ENCODE measurements at places on chromosomes 16 and 17.

DNA sequence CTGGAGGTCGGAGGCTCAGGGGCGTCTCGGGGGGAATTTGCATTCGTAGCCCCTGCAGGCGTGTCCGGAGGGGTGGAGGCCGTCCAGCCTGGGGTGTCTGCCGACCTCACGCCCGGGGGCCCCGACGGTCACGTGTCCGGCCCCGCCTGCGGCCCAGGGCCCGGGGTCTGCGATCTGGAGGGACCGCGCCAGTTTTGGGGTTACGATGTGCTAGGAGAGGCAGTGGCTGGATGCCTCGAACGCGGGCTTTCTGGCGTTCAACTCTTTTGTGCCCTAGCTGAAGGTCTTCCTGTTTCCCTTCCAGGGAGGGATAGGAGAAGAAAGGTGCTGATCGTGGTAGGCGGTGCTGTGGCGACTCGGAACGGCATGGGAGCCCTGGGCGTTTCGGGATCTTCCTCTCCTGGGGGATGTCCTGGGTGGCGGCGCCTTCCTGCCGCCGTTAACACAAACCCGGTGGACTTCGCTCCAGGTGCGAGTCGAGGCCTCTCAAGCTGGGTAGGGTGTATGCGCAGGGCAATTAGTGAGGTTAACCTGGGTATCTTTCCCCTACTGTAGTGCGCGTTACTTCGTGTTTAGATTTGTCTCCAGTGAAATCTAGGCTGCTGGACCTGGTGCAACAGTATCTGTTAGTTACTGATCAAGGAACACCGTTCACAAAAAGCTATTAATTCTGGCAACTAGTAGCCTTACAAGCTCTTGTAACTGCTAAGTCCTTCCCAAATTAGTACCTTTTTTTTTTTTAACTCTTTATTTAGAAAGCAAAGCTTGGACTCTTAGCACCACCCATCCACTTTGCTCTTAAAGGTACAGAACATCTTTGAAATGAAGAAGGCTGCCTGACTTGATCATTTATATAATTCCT is 1.3 kb downstream of the AKAP1 start:
- DNase-seq = peak; percentile 16

- DNase-seq = no peak
Observed at GRCh38 chr17:50046667-50047066, 9.2 kb upstream of the ITGA3 start.

GRCh38 chr16:57911743-57912142 is 59.2 kb downstream of the CNGB1 start:
- no peak for DNase-seq

DNA sequence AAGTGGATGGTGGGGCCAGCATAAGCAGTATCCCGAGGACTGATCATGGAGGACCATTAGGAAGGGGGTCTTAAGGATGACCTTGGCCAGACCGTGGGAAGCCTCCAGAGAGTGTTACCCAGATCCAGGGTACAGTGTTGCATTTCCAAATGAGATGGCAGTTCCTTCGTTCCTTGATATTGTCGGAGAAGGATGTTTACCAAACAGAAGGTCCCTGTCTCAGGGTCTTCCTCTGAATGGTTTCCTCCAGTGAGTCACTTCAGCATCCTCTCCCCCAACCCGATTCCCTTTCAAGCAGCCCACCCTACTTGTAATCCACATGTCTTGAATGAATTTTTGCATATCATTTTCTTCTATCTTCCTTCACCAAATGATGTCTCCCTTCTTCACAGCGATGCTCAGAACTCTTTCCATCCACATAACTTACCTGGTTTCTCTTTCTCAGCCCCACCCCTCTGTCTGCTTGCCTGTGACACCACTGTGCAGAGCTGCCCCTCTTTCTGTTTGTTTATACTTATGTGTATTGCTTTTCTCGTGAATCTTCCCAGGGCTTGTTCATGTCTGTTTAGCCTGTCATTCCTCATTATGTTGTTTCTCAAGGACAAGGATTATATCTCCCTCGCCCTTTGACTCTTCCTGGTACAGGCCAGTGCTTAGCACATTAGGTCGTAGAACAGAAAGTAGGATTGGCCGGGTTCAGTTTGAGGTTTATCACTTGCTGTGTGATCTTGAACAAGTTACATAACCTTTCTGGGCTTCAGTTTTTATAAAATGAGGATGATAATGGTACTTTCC is 5.7 kb downstream of the GOSR2 start:
- no peak for DNase-seq

DNA sequence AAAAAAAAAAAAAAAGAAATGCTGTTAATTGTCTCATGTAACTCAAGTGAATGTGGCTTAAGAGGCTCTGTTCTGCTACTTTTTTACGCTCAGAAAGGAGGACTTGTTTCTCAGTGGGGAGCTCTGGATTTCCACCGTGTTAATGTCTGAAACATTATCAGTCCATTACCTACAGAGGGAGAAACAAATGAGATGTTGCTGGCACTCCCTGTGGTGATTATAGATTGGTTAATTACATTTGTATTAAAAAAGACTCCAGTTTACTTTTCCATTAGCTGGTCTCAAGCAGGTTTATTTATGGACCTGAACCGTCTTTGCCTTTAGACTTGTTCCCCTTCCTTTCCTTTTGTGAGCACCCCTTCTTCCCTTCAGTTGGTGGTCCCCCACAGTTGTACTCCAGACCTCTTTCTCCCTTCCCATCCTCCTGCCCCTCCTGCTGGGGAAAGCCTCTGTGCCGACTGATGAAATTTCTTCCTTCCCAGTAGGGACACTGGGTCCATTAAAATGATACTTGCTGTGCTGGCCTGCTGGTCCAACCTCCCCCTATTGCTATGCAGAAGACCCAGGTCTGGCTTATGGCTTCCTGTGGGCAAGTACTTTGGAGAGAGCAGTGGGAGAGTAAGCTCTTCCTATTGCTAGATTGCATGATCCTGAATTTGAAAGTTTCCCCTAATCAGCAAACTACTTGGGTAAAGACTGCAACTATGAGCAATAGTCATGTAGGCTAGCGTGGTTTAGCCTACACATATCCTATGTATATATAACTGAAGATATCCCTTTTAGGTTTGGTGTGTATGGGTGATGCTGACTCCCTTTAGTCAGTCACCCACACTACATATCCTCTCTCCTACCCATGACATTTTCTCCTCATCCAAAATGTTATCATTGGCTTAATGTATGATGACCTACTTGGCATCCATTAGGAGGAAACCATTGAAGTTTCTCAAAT is 8.1 kb downstream of the CDC6 start:
- DNase-seq = peak; percentile 66

- DNase-seq = no peak
Observed at GRCh38 chr17:42460371-42460770, 1.7 kb downstream of the ATP6V0A1 start.

DNA sequence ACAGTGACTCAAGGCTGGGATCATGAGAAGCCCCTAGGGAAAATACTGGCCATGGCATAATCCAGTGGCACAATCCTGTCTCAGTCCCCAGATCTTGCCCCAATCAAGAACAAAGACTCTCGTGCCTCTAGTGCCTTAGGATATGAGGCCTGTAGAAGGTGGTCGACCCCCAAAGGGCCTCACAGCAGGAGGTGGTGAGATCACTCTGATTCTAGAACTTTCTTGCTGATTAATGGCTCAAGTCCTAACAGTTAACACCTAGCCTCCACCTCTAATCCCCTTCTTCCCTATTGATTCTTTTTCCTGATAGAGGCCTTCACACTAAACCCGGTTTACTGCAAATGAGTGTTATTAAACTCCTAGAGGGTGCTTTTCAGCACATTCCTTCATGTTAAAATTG is 176.8 kb downstream of the CCDC182 start:
- no peak for DNase-seq

DNA sequence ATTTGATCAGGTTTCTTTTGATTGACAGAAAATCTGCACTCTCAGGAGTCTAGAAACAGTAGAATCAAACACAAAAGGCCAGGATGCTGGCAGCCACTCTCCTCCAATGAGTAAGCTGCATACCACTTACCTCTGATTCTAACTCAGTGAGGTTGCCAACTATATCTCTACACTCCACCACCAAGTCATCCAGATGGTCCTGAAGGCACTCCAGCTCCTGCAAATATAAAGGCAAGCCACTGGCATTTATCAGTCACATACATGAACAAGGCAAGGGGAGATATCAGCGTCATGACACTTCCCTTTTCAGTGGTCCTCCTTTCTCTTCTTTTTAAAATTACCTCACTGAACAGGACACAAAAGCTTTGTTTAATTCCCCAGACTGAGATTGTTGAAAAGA is 53.1 kb upstream of the CLEC18B start:
- no peak for DNase-seq

DNA sequence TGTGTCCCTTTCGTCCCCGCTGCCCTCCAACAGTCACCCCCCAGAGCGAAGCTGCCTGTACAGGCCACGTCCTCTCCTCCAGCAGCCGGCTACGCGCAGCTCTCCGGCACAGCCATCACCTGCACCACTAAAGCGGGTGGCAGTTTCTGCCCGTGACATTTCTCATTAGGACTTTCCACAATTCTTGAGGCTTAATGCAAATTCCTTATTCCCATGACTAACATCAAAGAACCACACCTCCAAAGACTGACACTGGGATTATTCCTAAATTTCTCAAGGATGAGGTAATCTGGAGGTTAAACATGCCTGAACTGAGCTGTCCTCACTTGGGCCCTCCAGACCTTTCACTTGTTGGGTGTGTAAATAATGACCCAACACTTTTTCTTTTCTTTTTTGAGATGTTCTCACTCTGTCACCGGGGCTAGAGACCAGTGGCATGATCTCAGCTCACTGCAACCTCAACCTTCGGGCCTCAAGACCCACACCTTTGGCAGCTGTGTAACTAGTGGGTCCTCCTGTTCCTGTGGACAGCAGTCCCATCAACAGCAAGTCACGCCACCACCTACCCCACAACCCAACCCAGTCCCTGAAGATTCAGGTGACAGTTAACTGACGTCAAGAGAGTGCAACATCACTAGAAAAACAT is 11.7 kb downstream of the ANKRD11 start:
- DNase-seq = no peak

- DNase-seq = no peak
Observed at GRCh38 chr16:57676553-57677085, 8.5 kb downstream of the ADGRG3 start.

- DNase-seq = no peak
Observed at GRCh38 chr17:71914812-71915211, 206.0 kb upstream of the SOX9 start.

DNA sequence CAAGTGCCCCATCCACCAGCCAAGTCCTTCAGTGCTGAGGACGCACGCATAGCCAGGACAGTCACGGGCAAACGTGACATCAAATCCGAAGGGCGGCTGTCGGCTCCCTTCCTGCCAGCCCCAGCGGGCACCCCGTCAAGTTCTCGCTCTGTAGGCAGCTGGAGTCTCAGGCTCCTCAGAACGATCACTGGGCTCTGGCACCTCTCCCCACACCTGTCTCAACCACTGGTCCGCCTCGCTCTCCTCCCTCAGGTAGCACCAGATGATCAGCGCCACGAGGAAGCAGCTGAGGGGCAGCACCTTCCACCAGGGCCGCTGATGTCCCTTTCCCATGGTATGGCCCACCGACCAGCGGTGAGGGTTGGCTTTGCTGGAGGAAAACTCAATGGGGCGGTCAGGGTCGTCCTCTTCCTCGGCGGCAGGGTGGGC is 422 bp downstream of the UQCC4 start:
- no peak for DNase-seq

- DNase-seq = no peak
Observed at GRCh38 chr16:31148281-31148728, 1.6 kb downstream of the PRSS36 start.

- no peak for DNase-seq
Observed at GRCh38 chr17:78271419-78272170, 40.2 kb downstream of the TMEM235 start.

DNA sequence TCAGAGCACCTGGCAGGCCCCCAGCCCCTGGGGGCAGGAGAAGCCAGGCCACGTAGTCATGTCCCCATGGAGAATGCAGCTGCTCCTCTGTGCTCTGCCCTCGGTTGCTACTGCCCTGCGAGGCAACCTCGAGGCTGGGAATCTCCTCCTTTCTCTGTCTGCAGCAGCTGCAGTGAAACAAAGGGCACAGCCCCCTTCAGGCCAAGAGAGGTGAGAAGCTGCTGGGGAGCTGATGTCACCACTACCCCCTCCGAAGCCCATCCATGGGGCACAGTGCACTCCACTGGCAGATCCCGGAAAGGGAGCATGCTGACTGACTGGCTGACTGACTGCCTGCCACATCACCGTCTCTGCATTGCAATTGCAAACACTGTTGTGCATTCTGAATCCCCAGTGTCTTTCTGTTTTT is 103.7 kb downstream of the GRIN2A start:
- no peak for DNase-seq

- no peak for DNase-seq
Observed at GRCh38 chr17:47935961-47936360, 5.4 kb upstream of the PNPO start.

DNA sequence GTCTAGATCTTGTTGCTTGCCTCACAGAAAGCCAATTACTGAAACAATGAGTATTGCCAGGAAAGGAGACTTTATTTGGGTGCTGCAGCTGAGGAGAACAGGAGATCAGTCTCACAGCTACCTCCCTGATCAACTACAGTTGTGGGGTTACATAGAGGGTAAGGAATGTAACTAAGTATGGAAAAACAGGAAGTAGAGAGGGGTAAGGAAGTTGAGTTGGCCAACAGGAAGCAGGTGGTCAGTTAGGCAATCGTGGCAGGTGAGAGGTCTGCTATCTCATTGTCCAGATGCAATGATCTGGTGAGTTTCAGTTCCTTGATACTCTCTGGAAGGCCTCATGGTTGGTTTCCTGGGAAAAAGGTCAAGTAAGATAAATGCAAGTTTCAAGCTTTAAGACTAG is 333.1 kb upstream of the GOT2 start:
- peak; percentile 64 for DNase-seq

- DNase-seq = no peak
Observed at GRCh38 chr16:60414613-60415012, 1621.6 kb downstream of the CDH8 start.

GRCh38 chr16:10879681-10880589 is 2.9 kb downstream of the CIITA start:
- no peak for DNase-seq

DNA sequence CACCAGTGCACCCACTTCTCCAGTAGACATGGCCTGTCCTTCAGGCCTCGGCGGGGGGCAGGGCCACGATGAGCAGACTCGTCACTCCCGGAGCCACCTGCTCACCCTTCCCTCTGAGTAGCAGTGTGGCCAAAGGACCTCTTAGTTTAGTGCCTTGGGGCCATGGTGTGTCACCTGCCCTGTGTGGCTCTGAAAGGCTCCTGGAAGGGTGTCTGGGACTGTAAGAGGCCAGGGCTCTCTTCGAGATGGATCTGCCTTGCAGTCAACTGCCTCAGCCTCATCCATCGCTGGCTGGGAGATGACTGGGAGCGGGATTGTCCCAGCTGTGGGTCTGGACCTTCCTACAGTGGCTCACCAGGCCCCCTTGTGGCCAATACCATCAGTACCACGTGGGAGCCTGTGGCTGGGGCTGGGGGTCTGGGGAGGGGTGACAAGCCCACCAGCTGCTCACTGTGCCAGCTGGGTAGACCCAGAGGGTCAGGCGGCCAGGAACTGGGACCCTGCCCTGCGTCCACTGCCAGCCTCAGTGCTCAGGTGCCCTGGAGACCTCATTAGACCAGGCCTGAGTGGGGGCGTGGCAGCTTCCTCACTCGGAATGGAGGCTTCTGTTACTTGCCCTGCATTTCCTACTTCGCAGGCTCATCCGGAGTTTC is 133.4 kb downstream of the OR1D5 start:
- no peak for DNase-seq
